ENCODE measurements at places on chromosomes 7 and 10.

- DNase-seq = no peak
Observed at GRCh38 chr10:50883629-50884028, 1.8 kb downstream of the A1CF start.

- no peak for DNase-seq
Observed at GRCh38 chr10:24716295-24716694, 7.4 kb downstream of the ARHGAP21 start.

DNA sequence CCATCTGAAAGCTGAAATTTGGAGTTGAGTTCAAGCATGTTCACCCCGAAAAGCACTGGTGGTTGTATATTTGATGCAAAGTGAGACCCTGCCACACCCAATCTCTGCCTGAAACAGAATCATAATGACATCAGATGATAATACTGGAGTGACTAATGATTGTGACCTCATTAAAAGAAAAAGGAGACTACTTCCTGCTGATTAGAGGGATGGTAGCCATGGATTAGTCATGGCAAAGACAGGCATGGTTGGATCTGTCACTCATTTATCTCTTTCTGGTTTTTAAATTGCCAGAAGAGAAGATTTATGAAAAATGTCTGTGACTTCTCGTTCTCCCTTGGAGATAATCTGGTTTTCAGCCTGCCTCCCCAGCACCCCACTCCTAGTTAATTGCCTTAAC is 101.2 kb downstream of the BAMBI start:
- no peak for DNase-seq

DNA sequence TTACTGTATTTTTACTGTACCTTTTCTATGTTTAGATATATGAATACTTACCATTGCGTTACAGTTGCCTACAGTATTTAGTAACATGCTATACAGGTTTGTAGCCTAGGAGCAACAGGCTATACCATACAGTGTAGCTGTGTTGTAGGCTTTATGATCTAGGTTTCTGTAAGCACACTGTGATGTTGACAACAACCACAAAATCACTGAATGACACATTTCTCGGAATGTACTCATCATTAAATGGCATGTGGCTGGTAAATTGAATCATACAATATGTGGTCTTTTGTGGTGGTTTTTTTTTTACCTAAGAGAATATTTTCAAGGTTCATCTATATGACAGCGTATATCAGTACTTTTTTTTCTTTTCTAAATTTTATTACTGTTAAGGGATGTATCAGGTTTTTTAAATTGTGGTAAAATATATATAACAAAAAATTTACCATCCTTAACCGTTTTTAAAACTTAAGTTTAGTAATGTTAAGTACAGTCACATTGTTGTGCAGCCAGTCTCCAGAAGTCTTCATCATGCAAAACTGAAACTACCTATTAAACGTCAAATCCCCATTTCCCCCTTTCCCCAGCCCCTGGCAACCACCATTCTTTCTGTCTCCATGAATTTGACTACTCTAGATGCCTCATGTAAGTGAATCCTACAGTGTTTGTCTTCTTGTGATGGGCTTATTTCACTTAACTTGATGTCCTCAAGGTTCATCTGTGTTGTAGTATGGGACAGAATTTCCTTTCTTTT is 21.5 kb downstream of the BTAF1 start:
- DNase-seq = no peak

DNA sequence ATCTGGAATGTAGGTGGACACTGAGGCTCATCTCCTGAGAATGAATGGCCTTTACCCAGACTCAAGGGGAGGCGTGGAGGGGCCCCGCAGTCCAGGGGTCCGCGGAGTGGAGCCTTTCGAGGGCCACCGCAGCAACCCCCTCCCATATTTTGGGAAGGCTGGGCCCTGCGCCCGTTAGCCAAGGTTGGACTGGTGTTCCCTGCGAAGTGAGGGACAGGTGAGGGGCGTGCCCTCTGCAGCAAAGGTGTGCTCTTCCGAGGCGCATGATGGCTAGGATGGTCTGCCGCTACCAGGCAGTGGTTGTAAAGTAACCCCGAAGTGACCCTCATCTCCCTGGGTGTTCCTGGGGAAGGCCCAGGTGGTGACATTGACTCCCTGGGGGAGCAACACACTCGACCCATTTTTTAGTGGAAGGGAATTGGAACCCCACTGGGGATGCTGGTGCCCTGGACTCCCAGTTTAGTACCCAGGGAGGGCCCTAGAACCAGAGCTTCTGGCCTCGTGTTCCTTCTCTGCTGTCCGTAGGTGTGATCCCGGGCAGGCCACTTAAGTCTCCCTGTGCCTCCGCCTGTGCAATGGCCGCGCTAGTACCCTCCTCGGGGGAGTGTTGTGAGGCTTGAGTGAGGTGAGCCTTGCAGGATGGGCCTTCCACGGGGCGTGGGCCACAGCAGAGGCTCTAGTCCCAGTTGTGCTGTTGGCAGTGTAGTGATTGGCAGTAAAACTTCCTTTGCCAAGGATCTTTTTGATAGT is 779 bp downstream of the FAM241B start:
- DNase-seq = no peak

DNA sequence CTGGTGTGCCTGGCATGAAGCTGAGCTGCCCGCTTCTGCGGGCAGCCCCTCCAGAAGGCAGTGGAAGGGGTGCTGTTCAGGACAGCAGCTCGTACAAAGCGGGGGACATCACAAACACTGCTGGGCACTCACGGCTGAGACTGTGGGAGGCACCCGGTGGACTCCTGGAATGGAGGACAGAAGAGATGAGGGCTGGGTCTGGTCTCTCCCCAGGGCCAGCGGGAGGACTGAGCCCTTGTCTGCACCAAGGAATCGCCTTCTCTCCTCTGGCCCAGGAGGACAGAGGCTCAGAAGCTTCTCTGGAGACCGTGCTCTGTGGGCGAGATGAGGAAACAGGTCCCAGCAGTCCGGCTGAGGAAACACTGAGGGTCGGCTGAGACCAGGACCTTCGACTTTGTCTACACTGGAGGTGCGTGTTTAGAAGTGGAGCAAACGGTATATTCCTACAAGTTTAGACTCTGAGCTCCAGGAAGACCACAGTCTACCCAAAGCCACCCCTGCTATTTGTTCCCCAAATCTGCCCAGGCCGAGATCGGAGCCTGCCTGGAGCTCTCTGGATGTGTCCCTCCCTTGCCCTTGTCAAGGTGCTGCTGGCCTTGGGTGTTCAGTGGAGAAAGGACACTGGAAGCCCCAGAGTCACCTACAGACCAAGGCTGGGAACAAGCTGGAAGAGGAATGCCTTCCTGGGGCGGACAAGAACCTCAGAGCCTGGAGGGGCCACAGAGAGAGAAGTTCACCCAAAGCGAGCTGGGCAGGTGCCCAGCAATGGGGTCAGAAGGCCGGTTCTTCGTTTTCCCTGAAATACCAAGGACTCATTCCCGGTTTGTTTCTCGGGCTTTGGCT is 12.9 kb upstream of the INPP5A start:
- no peak for DNase-seq

- DNase-seq = no peak
Observed at GRCh38 chr7:14924398-14924797, 21.8 kb upstream of the DGKB start.

DNA sequence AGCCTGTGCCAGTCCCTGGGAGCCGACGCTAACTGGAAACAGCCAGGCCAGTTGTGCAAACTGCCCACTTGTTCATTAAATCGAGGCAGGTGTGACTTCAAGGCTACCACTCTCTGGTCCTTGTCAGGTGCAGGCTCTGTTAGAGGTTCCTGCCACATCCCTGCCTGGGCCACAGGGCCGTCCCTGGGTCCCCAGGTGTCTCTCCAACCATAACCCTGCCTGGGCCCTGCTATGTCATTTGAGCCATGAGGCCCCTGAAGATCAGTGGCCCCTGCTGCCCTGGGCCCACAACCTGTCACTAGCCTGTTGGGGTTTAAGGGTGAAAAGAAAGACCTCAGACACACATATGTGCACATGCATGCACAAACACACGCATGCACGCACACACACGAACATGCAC is 326.9 kb downstream of the TNS3 start:
- DNase-seq = no peak

DNA sequence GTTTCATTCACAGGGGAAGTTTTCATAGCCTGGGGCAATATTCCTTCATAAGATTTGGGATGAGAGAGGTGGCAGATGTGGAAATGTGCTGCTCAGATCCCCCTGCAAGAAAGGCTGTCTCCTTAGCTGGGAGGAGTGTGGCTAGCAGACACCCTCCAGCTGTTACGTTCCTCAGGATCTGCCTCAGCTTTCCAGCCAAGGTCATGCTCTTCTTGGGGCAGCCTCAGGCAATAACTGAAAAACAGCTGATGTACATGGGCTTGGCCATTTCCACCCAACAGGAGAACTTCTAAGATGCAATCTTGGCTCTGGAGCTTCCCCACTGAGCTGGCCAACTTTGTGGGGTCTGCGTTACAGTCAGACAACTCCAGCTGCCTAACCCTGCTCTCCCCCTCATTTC is 51.3 kb upstream of the SEPTIN7 start:
- no peak for DNase-seq
